ENCODE measurements at places on chromosomes 13 and 19. TPM values are rescaled to one million over a fixed set of nuclear protein-coding genes. Genes with fewer than 3 reads are reported as not detected.
A peak's percentile ranks its signal among the peaks of the same experiment; 100 is the strongest.

Gene SEMA6B
- total RNA-seq = 4.8 TPM

DNA sequence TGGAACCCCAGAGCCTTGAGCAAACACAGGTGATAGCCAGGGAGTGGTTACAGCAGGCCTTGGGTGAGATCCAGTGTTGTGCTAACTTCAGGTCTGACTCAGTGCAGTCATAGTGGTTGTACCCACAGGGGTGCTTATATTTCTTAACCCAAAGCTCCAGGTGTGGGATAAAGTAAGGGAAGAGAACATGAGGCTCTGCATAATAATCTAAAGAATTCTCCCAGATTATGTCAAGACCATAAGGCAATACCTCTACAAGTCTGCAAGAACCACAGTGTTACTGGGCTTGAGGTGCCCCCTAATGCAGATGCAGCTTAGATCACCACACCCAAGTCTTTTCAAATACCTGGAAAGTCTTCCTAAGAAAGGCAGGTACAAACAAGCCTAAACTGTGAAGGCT lies 485.4 kb downstream of the RFC3 start:
- no peak for DNase-seq

DNA sequence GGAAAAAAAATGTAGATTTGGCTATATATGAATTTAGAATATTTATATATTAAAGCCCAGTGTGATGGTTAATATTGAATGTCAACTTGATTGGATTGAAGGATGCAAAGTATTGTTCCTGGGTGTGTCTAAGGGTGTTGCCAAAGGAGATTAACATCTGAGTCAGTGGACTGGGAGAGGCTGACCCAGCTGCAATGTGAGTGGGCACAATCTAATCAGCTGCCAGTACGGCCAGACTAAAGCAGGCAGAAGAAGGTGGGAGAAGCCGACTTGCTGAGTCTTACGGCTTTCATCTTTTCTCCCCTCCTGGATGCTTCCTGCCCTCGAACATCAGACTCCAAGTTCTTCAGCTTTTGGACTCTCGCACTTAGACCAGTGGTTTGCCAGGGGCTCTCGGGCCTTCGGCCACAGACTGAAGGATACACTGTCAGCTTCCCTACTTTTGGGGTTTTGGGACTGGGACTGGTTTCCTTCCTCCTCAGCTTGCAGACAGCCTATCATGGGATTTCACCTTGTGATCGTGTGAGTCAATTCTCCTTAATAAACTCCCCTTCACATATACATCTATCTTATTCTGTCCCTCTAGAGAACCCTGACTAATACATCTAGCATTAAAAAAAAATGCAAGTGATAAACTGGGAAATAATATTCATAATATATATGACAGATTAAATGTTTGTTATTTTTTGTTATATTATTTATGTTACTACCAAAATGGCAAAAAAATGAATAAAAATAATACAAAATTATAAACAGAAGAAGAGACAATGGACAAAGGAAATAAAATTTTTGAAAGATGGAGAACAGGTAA lies 122.4 kb downstream of the DLEU7 start:
- peak; percentile 39 for DNase-seq

DNA sequence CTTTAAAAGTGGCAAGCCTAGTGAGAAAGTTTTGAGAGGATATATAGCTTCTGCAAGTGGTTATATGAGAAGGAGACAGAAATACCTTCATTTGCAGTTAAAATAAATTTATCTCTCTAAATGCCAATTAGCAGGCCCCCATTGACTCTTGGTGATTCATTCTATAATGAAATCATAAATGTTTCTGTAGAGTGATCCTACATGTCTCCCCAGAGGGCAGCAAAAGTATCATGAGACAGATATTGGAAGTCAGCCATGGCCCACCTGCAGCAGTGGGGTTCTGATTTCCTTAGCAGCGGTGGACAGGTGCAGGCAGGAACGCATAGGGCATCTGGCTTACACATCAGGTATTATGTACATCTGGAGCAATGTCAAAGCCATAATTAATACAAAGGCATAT lies 385.4 kb upstream of the SLC10A2 start:
- DNase-seq = no peak

Gene CHAF1A
- total RNA-seq = 15.6 TPM

- DNase-seq = no peak
Measured at GRCh38 chr19:42150911-42151361, 18.7 kb upstream of the POU2F2 start.

Gene PLVAP
- total RNA-seq = 59.5 TPM

GRCh38 chr19:52542984-52543664 lies 15.7 kb downstream of the ZNF808 start:
- no peak for DNase-seq

DNA sequence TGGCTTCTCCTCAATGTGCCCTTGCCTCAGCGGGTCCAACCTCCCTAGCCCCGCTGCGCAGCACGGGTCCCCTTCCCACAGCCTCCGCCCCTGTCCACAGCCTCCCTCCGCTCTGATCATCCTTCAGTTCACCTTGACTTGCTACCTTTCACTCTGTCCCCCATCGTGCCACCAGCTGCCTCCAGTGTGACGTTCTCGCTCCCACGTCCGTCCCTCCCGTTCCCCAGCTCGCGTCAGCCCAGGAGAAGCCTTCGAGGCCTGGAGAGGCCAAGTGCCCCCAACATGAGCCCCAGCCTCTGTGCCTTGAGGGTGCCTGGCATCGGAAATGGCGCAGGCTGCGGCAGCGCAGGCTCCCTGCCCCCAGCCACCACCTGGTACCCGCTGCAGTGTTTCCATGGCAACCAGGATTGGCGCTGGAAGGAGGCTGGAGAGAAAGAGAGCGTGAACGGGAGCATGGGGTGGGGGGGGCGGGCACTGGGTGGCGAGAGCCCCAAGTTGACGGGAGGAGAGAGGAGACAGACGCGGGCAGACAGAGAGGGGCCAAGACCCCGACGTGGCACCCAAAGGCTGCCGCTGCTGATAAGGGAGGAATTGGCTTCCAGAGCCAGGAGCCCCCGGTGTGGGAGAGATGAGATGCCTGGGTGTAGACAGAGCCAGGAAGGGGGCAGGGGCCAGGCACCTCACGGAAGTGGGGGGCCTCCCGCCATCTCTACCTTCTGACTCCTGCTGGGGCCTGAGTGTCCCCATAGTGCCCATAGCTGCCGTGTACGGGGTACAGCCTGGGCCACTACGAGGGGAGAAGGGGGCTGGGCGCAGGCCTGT lies 844 bp upstream of the ASPDH start:
- DNase-seq = no peak

Gene ATP4B
- not detected for total RNA-seq

GRCh38 chr13:21567714-21568113 lies 36.3 kb downstream of the MICU2 start:
- DNase-seq = no peak

Gene FCER2
- 0.58 TPM for total RNA-seq

DNA sequence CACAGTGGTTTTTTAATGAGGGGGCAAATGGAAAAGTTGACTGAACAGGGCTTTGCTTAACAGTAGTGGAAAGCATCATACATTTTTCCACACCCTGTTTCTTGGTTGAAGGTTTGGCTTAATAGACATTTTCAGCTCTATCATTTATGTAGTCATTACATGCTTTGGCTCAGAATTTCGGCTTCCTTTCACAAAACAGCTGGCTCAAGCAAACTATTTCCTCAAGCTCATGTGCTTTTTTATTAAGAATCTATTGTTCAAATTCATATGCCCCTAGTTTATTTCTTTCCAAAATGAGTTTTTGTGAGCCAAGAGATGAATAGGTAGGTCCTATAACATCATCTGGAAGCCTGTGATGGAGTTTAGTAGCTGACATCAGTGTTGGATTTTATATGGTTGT lies 113.8 kb downstream of the SLITRK6 start:
- no peak for DNase-seq

Gene LAIR2
- total RNA-seq = 1.4 TPM

DNA sequence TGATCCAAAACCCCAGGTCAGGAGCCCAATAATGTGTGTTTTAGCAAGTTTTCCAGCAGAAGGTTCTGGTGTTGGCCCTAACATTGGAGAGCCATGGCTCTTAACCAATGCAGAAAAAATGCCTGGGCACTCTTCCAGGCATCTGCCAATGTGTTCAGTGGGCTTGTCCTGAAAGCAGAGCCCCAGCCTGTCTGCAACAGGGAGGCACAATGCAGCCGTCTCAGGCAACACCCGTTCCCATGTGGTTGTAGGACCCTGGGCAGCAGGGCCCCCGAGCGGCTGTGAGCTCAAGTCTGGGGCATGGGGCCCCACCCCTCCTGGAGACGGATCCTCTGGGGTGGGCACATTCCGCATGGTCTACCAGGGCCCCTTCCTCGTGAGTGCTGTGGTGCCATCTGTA lies 58.1 kb upstream of the SIAH3 start:
- no peak for DNase-seq
